ENCODE measurements at places on chromosomes 3 and 15.

GRCh38 chr3:54999811-55000210 lies 72.0 kb upstream of the LRTM1 start:
- DNase-seq = no peak

- DNase-seq = peak; percentile 32
These were observed 21.1 kb upstream of the IQCF6 start for GRCh38 chr3:51799879-51800749.

GRCh38 chr3:12394569-12395271 lies 89.6 kb upstream of the TSEN2 start:
- DNase-seq = no peak

- no peak for DNase-seq
These were observed 112.3 kb downstream of the IQCH start for GRCh38 chr15:67366904-67367303.

- DNase-seq = no peak
These were observed 6.1 kb downstream of the ZIC1 start for GRCh38 chr3:147415286-147415685.

- no peak for DNase-seq
These were observed 44.8 kb downstream of the CMTM8 start for GRCh38 chr3:32283304-32283703.

- no peak for DNase-seq
These were observed 397.4 kb upstream of the AZI2 start for GRCh38 chr3:28745916-28746617.

GRCh38 chr3:58994746-58995330 lies 55.0 kb downstream of the CFAP20DC start:
- DNase-seq = peak; percentile 38

- no peak for DNase-seq
These were observed 2.0 kb downstream of the P4HTM start for GRCh38 chr3:48991851-48992545.

GRCh38 chr3:170725285-170725731 lies 139.4 kb upstream of the SLC7A14 start:
- no peak for DNase-seq

All from CD4-positive, alpha-beta T cell treated with Interleukin-6 for 4 hours (primary cell).